ENCODE measurements at places on chromosomes 3 and 15.

DNA sequence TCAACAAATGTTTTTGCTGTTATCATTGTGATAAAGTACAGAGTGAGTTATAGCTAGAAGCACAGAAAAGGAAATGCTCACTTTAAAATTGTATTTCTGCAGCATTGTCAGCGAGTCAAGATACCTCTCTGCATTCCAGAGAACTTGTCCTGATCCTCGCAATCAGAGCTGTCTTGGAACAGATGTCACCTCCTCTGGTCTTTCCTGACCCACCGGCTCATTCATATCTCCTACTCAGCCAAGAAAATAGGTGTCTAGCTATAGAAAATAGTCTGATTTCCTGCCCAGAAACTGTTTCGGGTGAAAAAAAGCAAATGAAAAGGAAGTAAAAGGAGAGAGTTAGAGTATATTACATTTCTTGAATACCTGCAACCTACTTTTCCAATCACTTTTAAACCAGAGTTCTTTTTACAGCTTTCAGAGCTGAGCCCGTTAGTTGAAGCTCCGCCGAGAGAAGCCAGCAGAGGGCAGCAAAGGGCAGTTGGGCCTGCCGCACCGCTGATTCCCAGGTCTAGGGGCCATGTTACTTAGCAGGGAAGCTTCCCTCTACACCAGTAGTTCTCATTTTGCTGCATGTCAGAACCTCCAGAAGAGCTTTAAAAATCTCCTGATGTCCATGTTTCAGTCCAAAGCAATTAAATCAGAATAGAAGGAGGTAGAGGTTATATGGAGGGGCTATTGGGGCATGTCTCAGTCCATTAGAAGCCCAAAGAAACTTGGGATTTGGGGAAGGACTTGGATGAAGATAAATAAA lies 185.7 kb upstream of the THRB start:
- peak; percentile 56 for DNase-seq

DNA sequence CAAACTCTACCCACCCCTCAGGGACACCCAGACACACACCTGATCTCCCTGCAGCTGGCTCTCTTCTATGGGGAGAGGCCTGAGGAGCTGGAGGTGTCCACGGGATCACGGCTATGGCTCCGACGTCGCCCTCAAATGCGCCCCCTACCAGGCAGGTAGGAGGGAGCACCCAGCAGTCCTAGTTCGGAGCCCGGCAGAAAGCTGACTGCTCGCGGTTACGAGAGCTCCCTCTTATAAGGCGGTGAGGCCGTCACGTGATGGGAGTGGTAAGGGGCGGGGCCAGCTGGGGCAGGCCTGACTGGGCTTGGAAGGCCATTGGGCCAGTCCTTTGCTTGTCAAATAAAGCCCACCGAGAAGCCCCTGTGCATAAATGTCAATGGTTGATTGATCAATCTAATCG lies at the start of gene PRR20G:
TSS of gene PRR20G (minus strand) at position 207 of the 400 bp plus-strand sequence. CDS start 681 bp downstream, outside the sequence.
- no peak for DNase-seq

DNA sequence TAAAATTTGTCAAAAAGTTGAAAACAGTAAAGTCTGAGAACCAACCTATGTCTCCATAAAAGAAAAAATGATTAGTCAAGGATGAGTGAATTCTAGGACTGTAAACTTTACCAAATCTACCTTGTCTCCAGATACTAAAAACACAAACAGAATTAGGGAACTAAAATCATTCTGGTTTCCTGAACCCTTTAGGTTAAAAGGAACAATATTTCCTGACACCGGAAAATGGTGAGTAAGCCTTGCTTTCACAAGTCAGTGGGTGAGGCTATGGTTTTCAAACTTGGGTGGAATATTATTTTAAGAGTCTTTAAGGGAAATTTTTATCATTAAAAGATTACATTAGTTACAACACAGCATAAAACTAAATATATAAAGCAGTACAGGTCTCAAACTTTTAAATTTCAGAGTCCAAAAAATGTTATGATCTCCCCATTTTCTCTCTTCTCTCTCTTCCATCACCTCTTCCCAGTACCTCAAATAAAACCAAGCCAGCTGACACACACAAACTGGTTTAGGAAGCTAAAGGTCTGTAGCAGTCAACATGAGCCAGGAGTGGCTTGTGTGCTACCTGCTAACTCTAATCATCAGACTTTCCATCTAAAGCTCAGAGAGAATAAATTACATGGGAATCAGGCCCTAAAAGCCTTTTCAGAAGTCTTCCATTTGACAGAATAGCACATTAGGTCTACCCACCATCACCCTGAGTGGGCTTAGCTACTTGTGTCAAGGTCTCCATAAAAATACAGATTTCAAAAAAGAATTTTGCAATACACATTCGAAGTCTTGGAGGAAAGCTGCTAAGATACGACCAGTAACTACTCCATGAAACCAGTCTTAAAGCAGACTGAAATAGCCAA lies 2.2 kb downstream of the SLC12A6 start:
- DNase-seq, result peak; percentile 60

DNA sequence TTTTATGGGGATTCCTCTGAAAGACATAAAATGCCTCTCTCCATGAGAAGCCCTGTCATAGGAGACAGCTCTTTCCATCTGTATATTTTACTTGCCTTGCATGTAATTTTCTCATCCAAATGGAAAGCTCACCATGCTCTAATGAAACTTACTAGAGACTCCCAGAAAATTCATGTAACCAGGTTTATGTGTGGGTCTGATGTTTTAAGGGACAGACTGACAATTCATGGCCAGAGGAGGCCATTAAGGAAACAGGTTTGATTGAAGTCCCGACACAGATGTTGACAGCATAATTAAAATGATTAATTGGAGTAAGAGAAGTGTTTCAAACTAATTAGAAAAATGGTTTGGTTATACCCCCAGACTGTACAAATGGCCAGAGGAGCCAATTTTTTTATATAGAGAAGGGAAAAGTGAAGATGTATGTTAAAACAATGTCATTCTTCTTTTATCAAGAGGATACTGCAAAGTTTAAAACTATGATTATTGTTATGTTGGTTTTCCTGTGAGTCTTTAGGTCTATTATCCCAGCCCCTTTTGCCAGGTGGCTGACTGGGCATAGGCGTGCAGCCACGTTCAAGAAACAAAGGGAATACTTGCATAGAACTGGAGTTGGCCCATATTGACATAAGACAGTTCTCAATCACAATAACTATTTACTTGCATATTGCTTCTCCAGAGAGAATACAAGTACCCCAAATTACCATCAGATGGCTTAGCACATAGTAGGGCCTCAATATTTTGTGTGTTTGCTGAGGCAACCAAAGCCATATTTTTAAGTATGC lies 64.8 kb downstream of the RBMS3 start:
- DNase-seq, result no peak
